ENCODE measurements at places on chromosomes 6 and 20. TPM values are rescaled to one million over a fixed set of nuclear protein-coding genes. Genes with fewer than 3 reads are reported as not detected.

The PGC gene
- total RNA-seq, result not detected

The GCM1 gene
- not detected for total RNA-seq

- no peak for DNase-seq
Measured at GRCh38 chr20:4710106-4710475, 11.6 kb upstream of the PRND start.

DNA sequence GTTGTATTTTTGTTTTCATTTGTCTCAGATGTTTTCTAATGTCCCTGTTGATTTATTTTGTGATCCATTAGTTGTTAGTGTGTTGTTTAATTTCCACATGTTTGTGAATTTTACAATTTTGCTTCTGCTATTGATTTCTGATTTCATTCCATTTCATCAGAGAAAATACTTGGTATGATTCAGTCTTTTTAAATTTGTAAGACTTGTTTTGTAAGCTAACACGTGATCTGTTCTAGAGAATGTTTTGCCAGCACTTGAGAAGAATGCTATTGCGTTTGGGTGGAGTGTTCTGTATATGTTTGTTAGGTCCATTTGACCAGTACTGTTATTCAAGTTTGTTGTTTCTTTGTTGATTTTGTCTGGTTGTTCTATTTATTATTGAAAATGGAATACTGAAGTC is 53.9 kb downstream of the KIZ start:
- no peak for DNase-seq

- DNase-seq, result no peak
Measured at GRCh38 chr6:77038807-77039206, 424.5 kb downstream of the HTR1B start.

DNA sequence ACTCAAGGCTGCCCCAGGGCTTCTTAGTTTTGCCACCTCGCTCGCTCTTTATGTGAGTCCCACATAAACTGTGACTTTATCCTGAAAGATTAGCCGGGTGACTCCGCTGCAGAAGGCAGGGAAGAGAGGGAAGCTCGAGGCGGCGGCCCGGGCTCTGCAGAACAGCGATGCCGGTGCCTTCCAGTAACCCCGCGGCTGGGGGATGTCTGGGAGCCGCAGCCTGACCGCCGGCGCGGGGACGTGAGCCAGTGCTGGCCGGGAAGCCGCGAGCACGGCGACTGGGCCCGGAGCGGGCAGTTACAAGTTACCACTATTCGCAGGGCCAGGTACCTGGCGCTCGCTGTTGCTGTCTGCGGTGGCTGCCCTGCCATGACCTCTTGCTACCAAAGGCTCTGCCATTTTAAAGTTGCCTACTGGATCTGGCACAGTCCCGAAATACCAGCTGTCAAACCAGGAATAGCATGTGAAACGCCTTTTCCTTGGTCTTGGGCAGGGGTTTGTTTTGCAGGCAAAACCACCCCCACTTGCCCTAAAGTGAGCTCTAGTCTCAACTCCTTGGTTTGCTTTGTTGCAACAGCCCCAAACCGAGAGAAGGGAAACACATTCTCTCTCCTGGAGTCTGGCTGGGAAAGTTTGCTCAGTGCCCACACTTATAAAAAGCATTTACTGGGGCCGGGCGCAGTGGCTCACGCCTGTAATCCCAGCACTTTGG is 124.0 kb upstream of the SLC2A12 start:
- DNase-seq, result no peak

DNA sequence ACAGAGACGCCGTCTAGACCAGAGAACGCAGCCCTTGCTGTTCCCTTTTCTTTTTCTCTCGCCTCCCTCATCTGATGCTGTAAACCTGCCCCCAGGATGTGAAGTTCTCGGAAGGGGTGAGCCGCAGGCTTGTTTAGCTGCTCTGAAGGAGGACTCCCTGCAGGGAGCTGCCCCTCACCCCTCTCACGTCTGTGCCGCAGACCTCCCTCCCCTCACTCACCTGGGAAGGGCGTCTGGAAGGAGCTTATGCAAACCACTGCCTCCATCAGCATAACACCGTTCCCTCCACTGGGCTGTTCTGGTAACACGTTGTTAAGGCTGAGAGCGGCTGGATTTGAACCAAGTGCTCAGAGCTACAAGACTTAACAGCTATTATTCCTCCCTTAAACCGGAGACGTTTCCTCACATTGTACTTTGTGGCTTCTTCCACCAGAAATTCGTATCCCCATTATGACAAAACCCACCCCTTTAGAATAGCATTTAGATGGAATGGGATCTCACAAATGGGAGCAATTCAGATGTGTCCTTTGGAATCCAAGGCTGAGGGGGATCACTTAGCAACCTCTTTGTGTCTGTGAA is 99.8 kb downstream of the SMOC2 start:
- no peak for DNase-seq

GRCh38 chr6:148658681-148659430 is 88.0 kb upstream of the UST start:
- DNase-seq, result no peak

DNA sequence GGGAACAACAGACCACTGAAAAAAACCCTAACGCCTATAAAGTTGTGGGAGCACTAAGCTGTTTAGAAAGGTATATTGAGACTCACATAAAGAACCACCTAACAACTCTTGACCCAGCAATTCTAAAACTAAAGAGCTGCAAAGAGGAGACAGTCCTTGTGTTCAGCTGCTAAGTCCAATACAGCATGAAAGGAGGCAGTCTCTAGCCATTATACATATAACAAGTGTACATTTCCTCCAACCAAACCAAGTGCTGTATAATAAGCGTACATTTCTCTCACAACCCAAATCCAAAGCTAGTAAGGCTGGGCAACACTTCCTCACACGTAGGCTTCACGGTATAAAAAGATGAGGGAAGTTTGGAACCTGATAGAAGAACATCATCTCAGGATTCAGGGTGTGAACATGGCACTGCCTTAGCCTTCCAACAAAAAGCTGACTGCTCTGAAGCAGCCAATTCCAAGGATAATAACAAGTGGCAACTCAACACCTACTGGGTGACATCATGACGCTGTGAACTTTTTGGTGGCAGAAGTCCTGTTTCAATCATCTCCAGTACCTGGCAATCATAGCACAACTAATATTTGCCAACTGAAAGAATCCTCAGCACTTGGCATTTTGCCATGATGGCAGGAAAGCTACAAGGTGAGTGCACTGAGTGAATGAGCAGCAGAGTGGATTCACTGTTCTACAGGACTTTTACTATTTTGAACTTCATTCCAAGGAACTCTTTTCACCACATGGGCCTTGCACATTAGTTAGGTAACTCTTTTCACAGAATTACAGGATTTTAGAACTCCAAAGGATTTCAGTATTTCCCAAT is 16.6 kb downstream of the TBC1D20 start:
- no peak for DNase-seq

- DNase-seq, result no peak
Measured at GRCh38 chr20:53927990-53928389, 142.4 kb downstream of the BCAS1 start.

Data from activated T-helper 2 cell treated with anti-CD3 and anti-CD28 coated beads, Interferon-gamma antibody, Interleukin-2, Interleukin-4, amounts not matched to agents 10 μg/mL and 5 μg/mL and 100 μg/mL, durations not matched to agents 14 hours and 24 hours and 36 hours (primary cell).